ENCODE measurements at places on chromosomes 1 and 21.

DNA sequence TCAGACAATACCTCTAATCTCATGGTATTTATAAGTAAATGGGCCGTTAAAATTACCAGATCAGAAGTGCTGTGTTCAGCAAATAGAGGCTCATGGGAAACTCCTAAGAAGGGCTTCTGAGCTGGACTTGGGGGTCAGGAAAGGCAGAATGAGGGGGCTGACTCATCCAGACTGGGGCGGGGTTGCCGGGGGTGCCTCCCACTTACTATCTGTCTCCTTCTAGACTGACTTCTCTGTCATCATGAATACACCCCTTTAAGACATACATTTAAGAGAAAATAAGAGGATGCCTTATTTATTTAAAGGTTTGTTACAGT, 96.0 kb upstream of the ERRFI1 start:
- DNase-seq = no peak

DNA sequence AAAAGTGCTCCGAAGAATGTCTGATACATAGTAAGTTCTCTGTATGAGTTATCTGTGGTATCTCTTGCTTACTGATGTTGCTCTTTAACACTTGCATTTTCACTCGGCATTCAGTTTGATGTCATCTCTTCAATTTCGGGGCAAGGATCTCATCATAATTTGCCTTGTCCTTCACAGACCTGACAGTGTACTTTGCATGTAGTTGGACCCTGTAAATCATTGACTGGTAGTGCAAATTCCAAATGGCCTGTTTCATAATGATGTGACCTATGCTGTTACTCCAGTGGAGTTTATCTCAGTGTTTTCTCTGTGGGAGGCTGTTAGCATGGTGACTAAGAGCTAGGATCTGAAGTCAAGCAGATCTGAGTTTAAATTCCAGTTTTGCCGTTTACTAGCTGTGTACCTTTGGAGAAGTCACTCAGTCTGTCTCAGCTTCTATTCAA, 34.2 kb upstream of the ABCD3 start:
- no peak for DNase-seq

DNA sequence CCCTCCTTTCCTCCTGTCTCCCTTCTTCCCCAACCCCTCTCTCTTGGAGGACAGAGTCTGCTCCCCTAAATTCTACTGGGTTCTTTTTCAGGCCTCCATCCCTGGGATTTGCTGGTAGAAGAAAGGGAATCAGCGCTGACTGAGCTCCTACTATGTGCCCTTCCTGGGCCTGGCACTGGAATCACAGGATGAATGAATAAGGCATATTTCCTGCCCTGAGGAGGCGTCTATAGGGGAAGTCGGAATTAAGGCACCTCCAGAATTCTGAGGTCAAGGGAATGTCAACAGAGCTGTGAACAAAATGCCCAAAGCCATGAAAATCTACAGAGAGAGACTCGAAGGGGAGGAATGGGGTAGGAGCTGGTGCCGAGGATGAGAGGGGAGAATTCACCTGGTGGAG, 17.4 kb upstream of the BTG2 start:
- DNase-seq = no peak

- no peak for DNase-seq
Measured at GRCh38 chr1:75630998-75631397, 20.1 kb upstream of the SLC44A5 start.

DNA sequence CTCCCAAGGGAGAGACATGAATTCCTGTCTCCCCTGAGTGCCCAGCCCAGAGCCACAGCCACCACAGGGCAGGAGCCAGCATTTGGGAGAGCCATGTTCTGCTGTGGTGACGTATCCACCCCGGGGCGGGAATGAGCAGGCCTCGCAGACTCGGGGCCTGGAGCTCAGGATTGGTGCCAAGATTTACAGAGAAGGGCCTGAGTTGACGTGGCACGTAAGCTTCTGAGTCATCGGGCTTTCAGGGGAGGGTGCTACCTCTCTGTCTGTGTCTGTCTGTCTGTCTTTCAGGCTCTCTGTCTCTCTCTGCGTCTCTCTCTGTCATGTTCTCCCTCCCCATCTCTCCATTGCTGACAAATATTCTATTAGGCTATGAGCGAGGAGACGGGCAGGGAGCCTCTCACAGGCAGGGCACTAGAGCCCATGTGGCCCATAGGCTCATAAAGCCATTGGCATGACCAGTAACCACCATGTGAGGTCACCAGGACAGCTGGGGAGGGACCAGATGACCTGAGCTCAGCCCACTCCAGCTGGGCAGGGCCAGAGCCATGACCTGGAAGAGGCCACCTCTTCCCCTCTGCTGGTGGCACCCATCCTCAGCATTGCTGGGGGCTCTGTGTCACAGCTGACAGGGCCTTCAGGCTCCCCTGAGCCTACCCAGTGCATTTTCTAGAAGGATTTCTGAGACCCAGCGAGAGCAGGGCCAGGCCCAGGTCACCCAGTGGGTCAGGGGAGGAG, 300.0 kb upstream of the VAMP3 start:
- DNase-seq = no peak

- DNase-seq = no peak
Measured at GRCh38 chr1:39617488-39618049, 21.9 kb downstream of the HEYL start.

DNA sequence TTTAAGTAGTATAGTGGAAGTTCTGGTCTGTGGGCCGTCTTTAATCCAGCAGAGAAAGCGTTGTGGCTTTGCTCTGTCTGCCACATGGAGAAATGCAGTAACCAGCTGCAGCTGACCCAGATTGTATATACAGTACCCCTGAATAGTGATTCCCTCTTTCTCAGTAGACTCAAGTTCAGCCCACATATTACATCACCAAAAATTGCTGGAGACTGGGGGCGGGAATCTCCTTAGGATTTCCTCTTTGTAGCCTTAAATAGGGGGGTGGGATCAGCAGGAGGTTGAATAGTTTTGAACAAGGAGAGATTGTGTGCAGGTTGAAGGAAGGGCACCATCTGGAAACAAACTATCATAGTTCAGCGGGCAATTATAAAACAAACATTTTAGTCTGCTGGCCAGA, at the start of gene ANGPTL1:
Gene ANGPTL1, minus strand, starts transcription at position 134 of the 400 bp plus-strand sequence. CDS start 5,301 bp downstream, outside the sequence.
- no peak for DNase-seq

DNA sequence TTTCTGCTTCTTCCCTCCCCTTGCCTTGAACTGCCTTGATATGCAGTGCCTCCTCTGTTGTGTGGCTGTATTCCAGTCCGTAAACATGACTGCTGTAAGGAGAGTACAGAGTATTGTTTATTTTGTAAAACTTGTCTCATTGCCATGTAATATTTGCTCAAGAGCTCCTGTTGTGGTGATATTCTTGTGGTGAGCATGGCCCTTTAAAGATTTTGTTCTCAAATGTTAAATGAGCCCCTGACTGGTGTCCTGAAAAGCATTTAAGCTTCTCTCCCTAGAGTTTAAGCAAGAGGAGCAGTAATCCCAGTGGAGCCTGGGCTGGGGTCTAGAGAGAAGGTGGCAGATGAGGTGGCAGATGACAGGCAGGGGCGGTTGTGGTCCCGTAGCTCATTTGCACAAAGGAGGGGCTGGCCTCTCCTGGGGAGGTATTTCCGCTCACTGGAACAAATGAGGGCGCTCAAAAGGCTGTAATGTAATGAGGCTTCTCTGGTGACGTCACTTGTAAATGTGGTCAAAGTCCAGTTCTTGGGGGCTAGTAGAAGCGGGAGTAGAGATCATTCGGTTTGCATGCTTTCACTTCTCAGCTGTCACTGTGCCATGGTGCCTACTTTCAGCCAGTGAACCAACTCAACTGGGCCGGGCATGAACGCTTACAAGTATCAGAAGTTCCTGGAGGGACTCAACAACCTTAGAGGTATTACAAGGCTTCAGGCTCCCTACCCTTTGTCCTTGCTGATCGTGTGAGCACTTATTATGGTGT, 46.0 kb upstream of the MACF1 start:
- DNase-seq = no peak

DNA sequence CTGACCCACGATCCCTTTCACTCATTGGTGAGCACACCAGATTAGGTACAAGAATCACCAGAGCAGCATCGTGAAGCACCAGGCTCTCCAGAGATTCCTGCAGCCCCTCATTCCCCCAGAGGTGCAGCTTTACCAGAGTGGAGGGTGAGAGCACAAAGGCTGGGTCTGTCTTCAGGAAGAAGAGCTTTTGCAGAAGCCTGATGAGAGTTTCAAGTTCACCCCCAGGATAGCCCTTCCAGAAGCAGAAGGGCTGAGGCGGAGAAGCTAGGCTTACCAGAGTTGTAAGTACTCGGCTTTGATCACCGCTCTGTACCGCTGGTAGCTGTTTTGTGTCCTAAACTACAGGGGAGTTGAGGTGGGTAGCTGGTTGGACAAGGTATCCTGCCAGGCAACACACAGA, 3.1 kb downstream of the TSSK3 start:
- DNase-seq = no peak

- no peak for DNase-seq
Measured at GRCh38 chr1:184228558-184228957, 158.3 kb upstream of the C1orf21 start.

DNA sequence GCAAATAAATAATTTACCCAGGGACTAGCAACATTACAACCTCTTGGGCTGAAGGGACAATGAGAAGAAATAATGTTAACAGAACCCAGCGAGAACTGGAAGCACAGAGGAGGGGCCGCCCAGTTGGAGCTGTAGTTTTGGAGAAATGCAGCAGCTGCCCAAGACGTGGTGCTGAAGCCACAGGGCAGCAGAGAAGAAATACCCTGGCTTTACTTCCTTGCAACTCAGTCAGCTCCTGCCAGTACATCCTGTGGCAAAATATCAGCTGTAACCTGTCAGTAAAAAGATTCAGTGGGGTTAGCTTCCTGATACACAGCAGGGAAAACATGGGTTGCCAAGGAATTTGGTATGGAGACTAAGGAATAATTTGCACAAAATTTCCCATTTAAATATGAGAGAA, 283.6 kb upstream of the USP25 start:
- DNase-seq = no peak

DNA sequence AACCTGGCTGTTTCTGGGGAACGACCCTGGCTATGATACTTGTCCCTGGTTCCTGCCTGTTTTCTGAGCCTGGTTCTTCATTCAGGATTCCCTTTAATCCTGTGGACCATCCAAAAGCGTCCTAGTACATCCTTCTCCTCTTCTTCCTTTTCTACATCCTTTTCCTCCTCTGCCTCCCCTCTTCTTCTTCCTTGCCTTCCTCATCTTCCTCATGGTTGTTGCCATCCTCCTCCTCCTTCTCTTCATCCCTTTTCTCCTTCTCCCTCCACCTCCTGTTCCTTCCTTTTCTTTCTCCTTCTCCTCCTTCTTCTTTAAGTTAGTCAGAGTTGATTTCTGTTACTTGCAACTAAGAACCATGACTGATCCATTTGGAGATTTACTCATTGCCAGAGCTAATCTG, 197.8 kb downstream of the FOXD2 start:
- no peak for DNase-seq

DNA sequence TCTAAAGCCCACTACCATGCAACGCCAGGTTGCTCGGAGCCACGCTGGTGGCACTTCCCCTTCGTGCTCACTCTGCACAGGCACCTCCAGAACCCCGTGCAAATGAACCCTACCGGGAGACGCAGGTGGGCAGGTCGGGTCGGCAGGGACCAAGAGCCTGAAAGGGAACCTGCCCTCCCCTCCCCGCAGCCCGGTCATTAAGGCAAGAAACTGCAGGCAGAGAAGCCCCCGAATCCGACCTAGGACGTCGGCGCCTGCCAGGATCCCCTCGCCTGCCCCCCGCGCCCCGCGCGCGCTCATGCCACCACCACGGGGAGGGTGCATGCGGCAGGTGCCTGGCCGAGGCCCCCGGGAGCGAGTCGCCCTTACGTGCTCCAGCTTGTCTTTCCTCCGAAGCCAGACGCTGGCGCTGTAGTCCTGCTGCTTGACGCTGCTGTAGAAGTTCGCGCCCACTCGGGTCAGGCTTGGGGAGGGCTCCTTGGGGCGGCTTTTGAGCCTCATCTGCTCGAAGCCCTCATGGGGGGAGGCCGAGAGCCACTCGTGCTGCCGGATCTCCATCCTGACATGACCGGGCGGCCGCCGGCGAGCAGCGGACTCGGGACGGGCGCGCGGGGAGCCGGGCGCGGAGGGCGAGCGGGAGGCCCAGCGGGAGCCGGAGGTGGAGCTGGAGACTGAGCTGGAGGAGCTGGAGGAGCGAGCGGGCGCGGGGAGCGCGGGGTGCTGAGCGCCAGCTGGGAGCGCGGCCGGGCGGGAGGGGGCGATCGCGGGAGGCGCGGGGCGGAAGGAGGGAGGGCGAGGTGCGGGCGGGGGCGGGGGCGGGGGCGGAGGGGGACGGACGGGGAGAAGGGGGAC, 552 bp downstream of the PLD5 start:
- no peak for DNase-seq

GRCh38 chr1:92933459-92933858, 27.8 kb downstream of the DIPK1A start:
- DNase-seq = no peak

DNA sequence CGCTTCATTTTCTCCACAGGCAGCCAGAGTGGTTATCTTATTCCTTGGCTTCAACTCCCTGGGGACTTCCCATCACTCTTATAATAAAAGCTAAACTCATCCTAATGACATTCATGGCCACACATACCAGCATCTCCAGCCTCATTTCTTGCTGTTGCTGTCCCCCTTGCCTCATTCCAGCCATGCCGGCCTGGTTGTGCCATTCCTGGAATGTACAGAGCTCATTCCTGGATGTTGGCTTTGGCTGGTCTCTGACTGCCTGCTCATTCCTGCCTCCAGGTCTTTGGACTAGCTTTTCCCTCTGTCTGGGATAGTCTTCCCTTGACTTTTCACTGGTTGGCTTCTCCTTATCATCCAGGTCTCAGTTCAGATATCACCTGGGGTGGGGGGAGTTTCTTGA, 2.4 kb upstream of the PEF1 start:
- no peak for DNase-seq

- no peak for DNase-seq
Measured at GRCh38 chr21:43631411-43632107, 27.7 kb downstream of the HSF2BP start.

All from naive thymus-derived CD8-positive, alpha-beta T cell (primary cell).